ENCODE measurements at places on chromosomes 3 and 15.

- DNase-seq = no peak
Measured at GRCh38 chr3:184907681-184908649, 96.0 kb downstream of the VPS8 start.

- no peak for DNase-seq
Measured at GRCh38 chr3:99774467-99774866, 43.2 kb upstream of the CMSS1 start.

GRCh38 chr3:72299321-72299802 lies 514.4 kb upstream of the PROK2 start:
- DNase-seq = no peak

GRCh38 chr3:94967196-94967595 lies 904.3 kb downstream of the NSUN3 start:
- no peak for DNase-seq

DNA sequence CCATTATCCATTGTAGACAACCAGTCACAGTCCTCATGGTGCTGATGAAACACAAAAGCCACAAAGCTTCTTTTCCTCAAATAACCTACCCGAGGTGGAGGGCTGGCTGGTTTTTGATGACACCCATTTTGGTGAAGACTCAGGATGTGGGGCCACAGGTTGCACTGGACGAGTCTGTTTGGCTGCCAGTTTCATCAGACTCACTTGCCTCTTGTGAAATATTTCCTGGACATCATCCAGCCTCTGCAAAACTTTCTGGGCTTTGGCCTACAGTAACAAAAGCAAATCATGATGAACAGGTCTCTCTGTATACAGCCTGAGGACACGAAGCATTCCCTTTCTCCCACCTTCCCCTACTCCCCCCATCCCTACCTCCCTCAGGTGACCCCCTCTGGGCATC lies 42.2 kb downstream of the B3GNT5 start:
- no peak for DNase-seq

- DNase-seq = no peak
Measured at GRCh38 chr3:106068381-106068780, 199.6 kb upstream of the CBLB start.

- no peak for DNase-seq
Measured at GRCh38 chr3:9316881-9317361, 45.9 kb upstream of the THUMPD3 start.

DNA sequence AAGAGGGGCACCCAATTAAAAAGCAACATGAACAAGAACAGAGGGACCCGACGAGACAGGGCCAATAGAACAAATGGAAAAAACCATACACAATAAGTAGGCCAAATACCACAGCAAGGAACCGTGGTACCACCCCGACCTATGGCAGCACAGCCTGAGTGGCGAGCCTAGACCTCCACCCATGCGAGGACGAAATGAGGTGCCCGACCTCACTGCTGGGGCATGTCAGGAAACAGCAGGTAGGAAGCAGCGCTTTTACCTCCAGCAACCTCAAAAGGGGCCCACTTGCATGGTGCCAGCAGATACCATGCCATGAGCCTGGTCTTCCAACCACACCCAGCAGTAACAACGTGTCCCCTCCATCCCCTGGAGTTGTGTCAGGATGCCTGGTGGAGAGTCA lies 77.9 kb downstream of the PCSK6 start:
- no peak for DNase-seq

DNA sequence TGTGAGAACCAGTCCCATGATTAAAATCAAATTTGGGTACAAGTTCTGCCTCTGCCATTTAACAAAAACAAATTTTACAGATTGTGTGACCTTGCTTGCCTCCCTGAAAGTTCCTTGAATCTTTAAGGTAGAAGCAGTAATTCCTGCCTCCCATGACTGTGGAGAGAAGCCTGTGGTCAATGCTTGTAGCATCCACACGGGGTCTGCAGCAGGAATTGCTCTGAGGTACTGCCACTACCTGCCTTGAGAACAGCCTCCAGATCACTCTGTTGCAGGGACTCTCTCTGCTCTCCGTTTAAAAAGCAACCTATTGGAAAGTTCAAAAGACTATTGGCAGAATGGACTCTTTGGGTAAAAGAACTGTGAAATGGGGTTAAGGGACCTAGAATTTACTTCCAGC lies 75.9 kb downstream of the SST start:
- no peak for DNase-seq

GRCh38 chr3:118587037-118587741 lies 447.5 kb downstream of the IGSF11 start:
- no peak for DNase-seq

GRCh38 chr3:115615001-115615814 lies 8.1 kb upstream of the GAP43 start:
- DNase-seq = no peak

DNA sequence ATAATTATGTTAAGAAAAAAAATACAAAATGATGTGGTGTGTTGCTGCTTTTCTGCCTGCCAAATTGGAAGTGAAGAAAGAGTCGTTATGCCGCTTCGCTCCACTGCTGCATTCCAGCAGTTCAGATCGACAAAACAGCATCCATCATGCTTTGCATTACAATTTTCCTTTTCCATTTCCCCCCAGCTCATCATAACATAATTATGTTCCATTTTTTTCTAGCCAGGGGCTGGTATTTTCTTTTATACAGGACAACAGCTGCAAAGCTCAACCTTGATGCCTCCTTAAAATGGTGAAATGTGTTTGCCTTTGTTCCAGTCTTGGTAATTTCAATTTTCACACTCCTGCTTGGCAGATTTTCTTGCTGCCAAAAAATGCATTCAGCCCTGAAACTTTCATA lies 44.9 kb upstream of the KBTBD12 start:
- DNase-seq = no peak

GRCh38 chr3:194279701-194280360 lies 71.3 kb downstream of the CPN2 start:
- no peak for DNase-seq

- DNase-seq = no peak
Measured at GRCh38 chr3:56753206-56753820, 48.4 kb downstream of the ARHGEF3 start.

DNA sequence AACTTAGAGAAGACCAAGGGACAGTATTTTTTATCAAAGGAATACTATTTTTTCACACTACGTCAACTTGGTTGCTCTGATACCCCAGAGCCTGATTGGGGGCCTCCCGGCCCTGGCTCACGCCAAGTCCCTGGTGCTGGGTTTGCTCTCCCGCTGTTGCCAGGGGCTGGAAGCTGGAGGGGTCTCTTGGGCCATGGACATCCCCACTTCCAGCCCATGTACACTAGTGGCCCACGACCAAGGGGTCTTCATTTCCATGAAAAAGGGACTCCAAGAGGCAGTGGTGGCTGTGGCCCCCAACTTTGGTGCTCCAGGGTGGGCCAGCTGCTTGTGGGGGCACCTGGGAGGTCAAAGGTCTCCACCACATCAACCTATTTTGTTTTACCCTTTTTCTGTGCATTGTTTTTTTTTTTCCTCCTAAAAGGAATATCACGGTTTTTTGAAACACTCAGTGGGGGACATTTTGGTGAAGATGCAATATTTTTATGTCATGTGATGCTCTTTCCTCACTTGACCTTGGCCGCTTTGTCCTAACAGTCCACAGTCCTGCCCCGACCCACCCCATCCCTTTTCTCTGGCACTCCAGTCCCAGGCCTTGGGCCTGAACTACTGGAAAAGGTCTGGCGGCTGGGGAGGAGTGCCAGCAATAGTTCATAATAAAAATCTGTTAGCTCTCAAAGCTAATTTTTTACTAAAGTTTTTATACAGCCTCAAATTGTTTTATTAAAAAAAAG lies 20.3 kb upstream of the BSN start:
- no peak for DNase-seq

- DNase-seq = no peak
Measured at GRCh38 chr3:146283781-146284445, 33.0 kb upstream of the PLSCR4 start.

DNA sequence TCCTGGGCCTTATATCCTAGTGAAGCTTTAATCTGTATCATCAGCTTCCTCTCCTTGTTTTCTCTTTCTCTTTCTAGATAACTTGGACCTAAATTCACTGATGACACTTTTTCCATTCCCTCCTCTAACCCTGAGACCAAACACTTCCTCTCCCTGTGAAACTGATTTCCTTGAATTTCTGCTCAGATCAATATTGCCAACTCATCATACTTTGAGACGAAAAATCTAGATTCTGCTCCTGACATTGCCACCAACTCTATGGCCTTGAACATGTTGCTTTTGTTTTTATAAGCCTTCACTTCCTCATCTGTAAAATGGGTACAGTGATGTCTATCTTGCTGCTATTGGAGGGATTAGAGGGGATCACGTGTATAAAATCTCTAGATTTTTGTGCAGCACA lies 42.7 kb upstream of the RASGRF1 start:
- no peak for DNase-seq

- DNase-seq = no peak
Measured at GRCh38 chr3:175585898-175586297, 726.8 kb downstream of the NAALADL2 start.

GRCh38 chr3:119831941-119832371 lies 50.1 kb downstream of the NR1I2 start:
- no peak for DNase-seq

DNA sequence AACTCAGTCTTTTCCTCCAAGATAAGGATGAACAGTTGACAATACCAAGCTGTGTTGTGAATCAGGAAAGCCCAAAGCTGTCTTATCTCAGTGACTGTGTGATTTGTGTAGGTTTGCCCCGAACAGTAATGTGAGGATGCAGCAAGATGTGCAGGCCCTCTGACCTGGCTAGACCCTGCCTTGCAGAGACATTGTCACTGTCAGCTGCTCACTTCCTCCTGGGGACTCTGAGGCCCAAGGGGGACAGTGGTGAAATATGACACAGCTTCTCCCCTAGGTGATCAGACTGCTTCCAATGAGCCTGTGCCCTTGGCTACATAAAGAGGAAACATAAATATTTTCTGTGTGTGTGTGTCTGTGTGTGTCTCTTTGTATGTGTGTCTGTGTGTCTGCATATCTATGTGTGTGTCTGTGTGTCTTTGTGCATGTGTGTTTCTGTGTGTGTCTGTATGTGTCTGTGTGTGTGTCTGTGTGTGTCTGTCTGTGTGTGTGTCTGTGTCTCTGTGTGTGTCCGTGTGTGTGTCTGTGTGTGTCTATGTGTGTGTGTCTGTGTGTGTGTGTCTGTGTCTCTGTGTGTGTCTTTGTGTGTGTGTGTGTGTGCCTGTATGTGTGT lies 21.7 kb downstream of the LRRK1 start:
- DNase-seq = no peak

DNA sequence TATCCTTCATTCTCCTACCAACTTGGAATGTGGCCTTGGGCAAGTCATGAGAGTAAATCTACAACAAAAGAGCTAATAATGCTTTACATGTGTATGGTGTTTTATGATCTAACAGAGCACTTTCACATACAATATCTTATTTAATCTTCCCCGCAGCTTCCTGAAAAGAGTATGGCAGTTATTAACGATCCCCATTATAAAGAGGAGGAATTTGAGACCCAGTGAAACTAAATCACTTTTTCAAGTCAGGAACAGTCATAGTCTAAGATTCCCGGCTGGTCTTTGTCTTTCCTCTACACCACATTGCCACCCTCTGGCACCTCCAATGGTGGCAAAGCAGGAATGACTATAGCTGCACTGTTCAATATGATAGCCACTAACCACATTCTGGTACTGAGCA lies 69.7 kb upstream of the CMSS1 start:
- no peak for DNase-seq

DNA sequence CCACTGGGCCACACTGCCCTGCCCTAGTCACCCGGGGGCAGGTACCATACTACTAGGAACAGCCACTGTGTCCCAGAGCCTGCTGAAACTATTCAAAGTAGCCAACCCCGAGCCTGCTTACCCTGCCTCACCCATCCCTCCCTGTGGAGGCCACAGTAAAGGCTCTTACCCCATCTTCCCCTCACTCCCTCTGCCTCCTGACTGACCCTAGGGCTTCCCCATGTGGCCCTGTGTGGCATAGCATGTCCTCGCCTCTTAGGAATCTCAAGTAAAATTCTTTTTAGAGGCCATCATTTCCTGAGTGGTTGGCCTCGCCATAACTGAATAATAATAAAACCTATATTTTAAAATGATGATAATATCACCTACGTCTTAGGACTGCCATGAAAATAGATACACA lies 112.2 kb upstream of the SLC6A11 start:
- DNase-seq = no peak

GRCh38 chr15:44812029-44812517 lies 75.7 kb downstream of the TRIM69 start:
- DNase-seq = no peak

DNA sequence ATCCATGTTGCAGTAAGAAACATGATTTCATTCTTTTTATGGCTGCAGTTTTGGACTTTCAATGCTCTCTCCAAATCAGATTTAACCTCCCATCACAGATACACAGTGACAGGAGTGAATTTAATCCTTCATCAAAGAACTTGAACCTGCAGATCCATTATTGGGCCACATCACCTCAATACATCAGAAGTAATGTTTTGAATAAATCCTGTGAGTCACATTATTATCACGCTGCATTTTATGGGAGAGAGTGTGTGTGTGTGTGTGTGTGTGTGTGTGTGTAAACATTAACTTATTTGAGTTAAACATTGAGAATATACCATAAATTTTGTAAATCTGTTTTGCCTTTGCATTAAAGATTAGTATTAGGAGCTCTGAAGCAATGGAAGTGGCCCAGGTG lies 316.7 kb downstream of the FOXP1 start:
- DNase-seq = no peak

- no peak for DNase-seq
Measured at GRCh38 chr3:13092621-13093617, 19.7 kb upstream of the IQSEC1 start.
